Common myeloid progenitor, CD34-positive (primary cell): ENCODE measurements at places on chromosomes 1 and 21.
A peak's percentile ranks its signal among the peaks of the same experiment; 100 is the strongest.

GRCh38 chr1:50529510-50529909 is 106.3 kb upstream of the DMRTA2 start:
- no peak overlapping the region for H3K4me3 ChIP-seq
- H3K27ac ChIP-seq, result no peak overlapping the region
- no peaks in the 10 kb centered on the region for H3K4me1 ChIP-seq

- peaks cover 9% of the 10 kb centered on the region for H3K36me3 ChIP-seq
- no peaks in the 10 kb centered on the region for H3K27me3 ChIP-seq
- DNase-seq, result peak; percentile 86
- peaks cover 14% of the 10 kb centered on the region for H3K4me1 ChIP-seq
- peak within 1 kb of the TSS; percentile 25 for H3K27ac ChIP-seq
These were observed at the start of gene SMYD3 for GRCh38 chr1:246506674-246507481. Gene SMYD3, minus strand, starts transcription at chr1:246507279.

DNA sequence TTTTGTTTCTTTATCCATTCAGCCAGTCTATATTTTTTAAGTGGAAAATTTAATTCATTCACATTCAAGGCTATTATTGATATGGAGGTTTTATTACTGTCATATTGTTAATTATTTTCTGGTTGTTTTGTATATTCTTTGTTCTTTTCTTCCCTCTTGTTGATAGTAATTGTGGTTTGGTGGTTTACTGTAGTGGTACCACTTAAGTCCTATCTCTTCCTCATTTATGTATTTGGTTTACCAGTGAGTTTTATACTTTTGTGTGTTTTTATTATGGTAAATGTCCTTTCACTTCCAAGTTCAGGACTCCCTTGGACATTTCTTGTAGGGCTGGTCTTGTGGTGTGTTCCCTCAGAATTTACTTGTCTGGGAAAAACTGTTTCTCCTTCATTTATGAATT is 28.1 kb upstream of the PM20D1 start:
- H3K36me3 ChIP-seq, result no peaks in the 10 kb centered on the region
- DNase-seq, result peak; percentile 60
- no peaks in the 10 kb centered on the region for H3K4me1 ChIP-seq
- no peak overlapping the region for H3K27ac ChIP-seq
- H3K27me3 ChIP-seq, result peaks cover 23% of the 10 kb centered on the region
- no peak overlapping the region for H3K4me3 ChIP-seq

- peak; percentile 69 for DNase-seq
- H3K27ac ChIP-seq, result no peak overlapping the region
- H3K27me3 ChIP-seq, result no peaks in the 10 kb centered on the region
- H3K4me3 ChIP-seq, result no peak overlapping the region
These were observed 96.3 kb upstream of the TMPRSS15 start for GRCh38 chr21:18499761-18500376.

DNA sequence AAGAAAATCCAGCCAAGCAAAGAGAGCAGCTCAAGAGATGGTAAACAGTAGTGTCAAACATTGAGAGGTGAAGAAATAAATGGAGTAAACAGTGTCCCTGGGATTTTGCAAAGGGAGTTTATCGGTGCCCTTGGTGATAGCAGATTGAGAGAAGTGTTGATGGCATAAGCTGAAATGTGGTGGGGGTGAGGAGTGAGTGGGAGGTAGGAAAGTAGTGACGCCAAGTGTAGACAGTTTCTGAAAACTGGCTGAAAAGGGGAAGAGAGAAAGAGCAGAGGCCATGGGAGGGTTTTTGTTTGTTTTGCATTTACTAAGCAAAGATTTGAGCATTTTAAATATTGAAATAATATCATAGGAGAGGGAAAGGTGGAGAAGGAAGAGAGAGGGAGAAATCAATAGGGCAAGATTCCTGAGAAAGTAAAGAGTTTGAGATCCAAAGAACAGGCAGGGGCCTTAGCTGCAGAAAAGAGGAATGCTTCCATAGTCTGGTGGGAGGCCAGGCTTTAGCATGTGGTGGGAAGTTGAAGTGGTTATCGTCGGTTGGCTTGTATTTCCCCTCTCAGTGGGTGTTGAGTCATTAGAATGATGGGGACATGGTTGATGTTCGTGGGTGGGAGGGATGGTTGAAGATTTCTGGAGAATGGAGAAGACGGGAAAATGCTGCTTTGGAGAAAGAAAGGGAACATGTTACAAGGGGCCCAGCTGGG is 26.8 kb upstream of the RASAL2 start:
- H3K27ac ChIP-seq, result no peak overlapping the region
- H3K4me1 ChIP-seq, result peaks cover 9% of the 10 kb centered on the region
- no peak for DNase-seq
- no peak overlapping the region for H3K4me3 ChIP-seq

DNA sequence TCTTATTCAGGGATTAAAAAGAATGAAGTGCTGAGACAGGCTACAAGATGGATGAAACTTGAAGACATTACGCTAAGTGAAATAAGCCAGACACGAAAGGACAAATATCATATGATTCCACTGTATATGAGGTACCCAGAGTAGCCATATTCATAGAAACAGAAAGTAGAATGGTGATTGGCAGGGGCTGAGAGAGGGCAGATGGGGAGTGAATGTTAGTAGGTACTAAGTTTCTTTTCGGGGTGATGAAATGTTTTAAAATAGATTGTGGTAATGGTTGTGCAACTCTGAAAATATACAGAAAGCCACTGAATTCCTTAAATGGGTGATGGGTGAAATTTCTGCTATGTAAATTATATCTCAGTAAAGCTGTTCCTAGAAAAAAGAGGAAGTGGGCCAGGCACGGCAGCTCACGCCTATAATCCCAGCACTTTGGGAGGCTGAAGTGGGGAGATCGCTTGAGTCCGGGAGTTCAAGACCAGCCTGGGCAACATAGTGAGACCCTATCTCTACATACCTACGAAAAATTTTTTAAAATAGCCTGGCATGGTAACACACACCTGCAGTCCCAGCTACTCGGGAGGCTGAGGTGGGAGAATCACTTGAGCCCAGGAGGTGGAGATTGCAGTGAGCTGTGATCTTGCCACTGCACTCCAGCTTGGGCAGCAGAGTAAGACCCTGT is 15.9 kb downstream of the SLC27A3 start:
- H3K27me3 ChIP-seq, result no peaks in the 10 kb centered on the region
- H3K4me1 ChIP-seq, result peaks cover 24% of the 10 kb centered on the region
- no peaks in the 10 kb centered on the region for H3K36me3 ChIP-seq
- peak overlapping the region; percentile 80 for H3K27ac ChIP-seq

DNA sequence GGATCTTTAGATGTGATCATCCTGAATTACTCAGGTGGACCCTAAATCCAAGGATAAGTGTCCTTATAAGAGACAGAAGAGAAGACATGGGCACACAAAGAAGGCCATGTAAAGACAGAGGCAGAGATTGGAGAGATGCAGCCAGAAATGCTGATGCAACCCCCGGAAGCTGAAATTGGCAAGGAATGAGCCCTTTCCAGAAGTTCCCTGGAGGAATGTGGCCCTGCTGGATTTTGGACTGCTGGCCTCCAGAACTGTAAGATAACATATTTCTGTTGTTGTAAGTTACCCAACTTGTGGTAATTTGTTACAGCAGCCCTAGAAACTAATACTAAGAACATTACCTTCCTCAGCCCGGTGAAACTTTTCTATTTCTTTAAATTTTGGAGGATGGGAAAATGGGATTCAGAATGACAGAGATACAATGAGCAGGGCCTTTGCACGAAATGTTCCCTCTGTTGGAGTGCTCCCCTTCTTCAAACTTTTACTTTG is 11.2 kb upstream of the PLPP3 start:
- no peaks in the 10 kb centered on the region for H3K27me3 ChIP-seq
- H3K4me1 ChIP-seq, result no peaks in the 10 kb centered on the region
- H3K4me3 ChIP-seq, result no peak overlapping the region
- H3K36me3 ChIP-seq, result no peaks in the 10 kb centered on the region

DNA sequence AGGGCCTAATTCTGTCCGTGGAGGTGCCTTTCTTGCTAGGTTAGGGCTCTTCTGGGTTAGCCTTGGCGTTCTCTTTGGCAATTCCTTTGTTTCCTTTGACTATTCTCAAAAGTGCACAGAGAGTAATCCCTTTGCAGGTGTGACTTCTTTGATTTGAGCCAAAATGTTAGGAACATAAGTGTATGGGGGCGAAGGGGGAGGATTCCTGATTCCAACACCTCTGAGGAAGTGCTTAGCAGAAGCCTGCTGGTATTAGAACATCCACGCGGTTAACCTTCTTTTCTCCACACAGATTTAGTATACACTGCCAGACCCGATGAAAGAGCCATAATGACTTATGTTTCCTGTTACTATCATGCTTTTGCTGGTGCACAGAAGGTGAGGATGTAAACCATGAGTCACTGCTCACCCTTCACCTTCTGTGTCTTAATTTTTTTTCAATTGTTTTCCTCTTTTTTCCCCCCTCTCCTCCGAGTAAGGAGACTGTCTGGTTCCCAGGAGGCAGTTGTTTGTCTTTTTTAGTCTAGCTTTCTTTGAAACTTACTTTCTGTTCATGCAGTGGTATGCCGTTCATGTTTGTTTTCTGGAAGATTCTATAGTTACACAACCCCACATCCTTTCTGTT is 48.0 kb downstream of the ACTN2 start:
- H3K4me3 ChIP-seq, result no peak overlapping the region
- H3K27ac ChIP-seq, result no peak overlapping the region
- no peaks in the 10 kb centered on the region for H3K36me3 ChIP-seq
- H3K27me3 ChIP-seq, result peaks cover 1% of the 10 kb centered on the region
- DNase-seq, result no peak

DNA sequence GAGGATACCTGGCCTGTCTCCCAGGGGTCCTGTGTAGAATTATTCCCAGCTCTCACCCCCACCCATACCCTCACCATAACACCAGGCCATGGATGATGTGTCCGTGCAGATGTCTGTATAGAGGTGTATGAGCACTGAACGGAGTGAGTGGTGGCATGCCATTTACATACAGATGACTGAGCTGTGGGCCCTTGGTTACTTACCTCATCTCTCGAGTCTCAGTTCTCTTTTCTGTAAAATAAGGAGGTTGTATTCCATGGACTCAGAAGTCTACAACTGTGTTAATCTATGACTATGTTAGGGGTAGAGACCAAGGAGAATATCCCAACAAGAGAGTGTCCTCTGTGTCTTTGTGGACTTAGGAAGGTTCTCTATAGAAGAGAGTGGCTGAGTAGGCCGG is 65.6 kb upstream of the CD1D start:
- no peak overlapping the region for H3K4me3 ChIP-seq
- H3K36me3 ChIP-seq, result no peaks in the 10 kb centered on the region
- no peak for DNase-seq
- H3K27ac ChIP-seq, result no peak overlapping the region
- H3K27me3 ChIP-seq, result no peaks in the 10 kb centered on the region

DNA sequence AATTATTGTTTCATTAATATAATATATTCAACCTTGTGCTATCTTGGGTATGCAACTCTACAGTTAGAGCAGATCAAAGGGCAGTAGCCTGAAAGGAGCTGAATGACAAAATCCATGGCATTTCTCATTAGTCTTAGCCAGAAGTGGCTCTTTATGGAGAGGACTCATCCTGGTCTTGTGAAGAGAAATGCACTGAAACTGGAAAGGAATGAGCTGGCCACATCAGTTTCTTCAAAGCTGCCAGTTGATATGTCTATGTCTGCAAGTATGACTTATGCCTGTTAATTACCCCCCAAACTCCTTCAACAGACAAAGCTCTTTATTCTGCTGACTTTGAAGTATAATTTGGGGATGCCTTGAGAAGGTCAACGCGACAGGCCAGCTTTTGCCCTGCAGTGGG is 119.0 kb upstream of the UBE2U start:
- no peak for DNase-seq
- H3K4me1 ChIP-seq, result peaks cover 5% of the 10 kb centered on the region
- H3K27ac ChIP-seq, result no peak overlapping the region
- no peaks in the 10 kb centered on the region for H3K36me3 ChIP-seq
- H3K27me3 ChIP-seq, result peaks cover 1% of the 10 kb centered on the region
- H3K4me3 ChIP-seq, result no peak overlapping the region

- H3K4me1 ChIP-seq, result peaks cover 5% of the 10 kb centered on the region
- H3K36me3 ChIP-seq, result no peaks in the 10 kb centered on the region
- H3K4me3 ChIP-seq, result no peak overlapping the region
- no peak for DNase-seq
- no peaks in the 10 kb centered on the region for H3K27me3 ChIP-seq
These were observed 78.6 kb downstream of the DUSP10 start for GRCh38 chr1:221663321-221663720.

GRCh38 chr1:119466445-119466844 is 40.6 kb upstream of the HSD3B1 start:
- no peaks in the 10 kb centered on the region for H3K27me3 ChIP-seq
- no peaks in the 10 kb centered on the region for H3K36me3 ChIP-seq
- H3K27ac ChIP-seq, result no peak overlapping the region

GRCh38 chr1:83715550-83715949 is 283.4 kb downstream of the TTLL7 start:
- H3K4me3 ChIP-seq, result no peak overlapping the region
- no peak for DNase-seq
- no peaks in the 10 kb centered on the region for H3K4me1 ChIP-seq
- H3K27ac ChIP-seq, result no peak overlapping the region
- no peaks in the 10 kb centered on the region for H3K36me3 ChIP-seq
- H3K27me3 ChIP-seq, result no peaks in the 10 kb centered on the region

DNA sequence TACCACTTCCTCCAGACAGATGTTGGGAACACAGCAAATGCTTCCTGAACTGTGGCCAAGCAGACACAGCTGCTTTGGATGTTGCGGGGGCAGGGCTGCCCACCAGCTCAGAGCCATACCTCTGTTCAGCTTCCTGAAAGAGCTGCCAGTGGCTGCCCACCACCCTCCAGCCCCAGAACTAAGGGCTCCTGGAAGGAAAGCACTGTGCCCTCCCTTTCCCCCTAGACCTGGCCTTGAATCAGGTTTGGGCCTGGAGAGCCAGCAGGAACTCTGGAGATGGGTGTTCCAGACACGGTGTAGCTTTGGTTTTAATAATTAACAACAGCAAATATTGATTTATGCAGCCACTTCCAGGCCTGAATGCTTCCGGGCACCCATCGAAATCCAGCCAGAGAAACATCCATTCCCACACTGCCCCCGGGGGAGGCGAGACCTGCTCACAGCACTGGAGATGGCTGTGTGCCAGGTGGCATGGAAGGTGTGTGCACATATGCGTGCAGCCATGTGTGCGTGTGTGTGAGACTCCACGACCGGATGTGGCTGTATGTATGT is 45.7 kb downstream of the RAP1GAP start:
- no peak overlapping the region for H3K4me3 ChIP-seq
- H3K27ac ChIP-seq, result no peak overlapping the region
- peak; percentile 37 for DNase-seq
- no peaks in the 10 kb centered on the region for H3K36me3 ChIP-seq
- peaks cover 14% of the 10 kb centered on the region for H3K4me1 ChIP-seq
- peaks cover 6% of the 10 kb centered on the region for H3K27me3 ChIP-seq

GRCh38 chr1:197683895-197684553 is 91.3 kb downstream of the DENND1B start:
- no peaks in the 10 kb centered on the region for H3K4me1 ChIP-seq
- no peak for DNase-seq
- no peak overlapping the region for H3K27ac ChIP-seq
- H3K4me3 ChIP-seq, result no peak overlapping the region
- H3K36me3 ChIP-seq, result peaks cover 3% of the 10 kb centered on the region
